ENCODE measurements at places on chromosomes 12 and 14. TPM values are rescaled to one million over a fixed set of nuclear protein-coding genes. Genes with fewer than 3 reads are reported as not detected.

PSMC1 gene
- total RNA-seq: 117 TPM

CCDC184 gene
- 2.0 TPM for total RNA-seq

KRT7 gene
- total RNA-seq: 4.2 TPM

CCDC59 gene
- total RNA-seq: 95.9 TPM

FAIM2 gene
- total RNA-seq: 1.3 TPM

SDSL gene
- total RNA-seq: 4.6 TPM

ADAMTS20 gene
- not detected for total RNA-seq

CACNA2D4 gene
- total RNA-seq: 3.3 TPM

CMA1 gene
- 7.2 TPM for total RNA-seq
